Tibial nerve (tissue), 4 donors: ENCODE measurements at places on chromosomes 16 and 17.

DNA sequence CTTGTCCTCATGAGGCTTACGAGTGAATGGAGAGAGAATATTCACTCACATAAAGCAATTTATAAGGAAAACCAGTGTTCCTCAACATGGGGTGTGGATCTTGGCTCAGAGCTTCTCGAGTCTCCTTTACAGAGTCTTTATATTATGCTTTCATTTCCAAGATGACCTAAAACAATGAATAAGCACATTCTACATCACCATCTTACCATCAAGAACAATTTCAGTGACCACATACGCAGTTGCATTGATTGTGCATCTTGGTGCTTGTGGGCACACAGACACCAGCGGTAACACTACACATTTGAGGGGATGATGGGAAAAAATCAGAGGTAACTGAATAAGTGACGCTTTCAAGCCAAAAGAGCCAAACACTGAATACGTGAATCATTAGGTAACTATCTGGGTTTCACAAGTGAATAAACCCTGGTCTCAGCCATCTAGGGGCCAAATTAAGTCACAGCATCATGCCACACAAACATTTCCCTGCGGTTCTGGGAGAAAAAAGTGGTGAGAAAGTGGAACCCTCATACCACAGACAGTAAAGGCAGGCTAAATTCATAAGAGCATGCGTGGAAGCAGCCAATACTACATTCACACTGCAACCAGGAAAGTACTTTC lies 9.4 kb downstream of the CWC25 start:
- DNase-seq = no peak

GRCh38 chr17:36485027-36485426 lies 1.5 kb upstream of the ZNHIT3 start:
- DNase-seq = no peak

DNA sequence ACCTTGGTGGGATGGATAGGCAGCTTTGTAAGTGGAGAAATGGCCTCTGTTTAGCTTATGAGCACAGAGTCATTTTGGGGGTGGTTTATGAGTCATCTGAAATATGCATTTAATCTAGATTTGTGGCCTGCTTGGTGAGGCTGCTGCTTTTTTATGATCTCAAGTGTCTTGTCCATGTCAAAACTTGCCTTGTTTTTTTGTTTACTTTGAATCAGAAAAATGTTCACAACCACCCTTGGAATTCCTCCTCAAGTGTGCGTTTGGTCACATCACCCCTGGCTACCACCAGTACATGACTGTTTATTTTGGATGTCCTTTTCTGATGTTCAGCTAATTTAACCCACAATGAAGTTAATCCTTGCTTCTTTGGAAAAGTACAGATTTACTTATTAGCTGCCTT lies 64.6 kb downstream of the FTO start:
- no peak for DNase-seq

DNA sequence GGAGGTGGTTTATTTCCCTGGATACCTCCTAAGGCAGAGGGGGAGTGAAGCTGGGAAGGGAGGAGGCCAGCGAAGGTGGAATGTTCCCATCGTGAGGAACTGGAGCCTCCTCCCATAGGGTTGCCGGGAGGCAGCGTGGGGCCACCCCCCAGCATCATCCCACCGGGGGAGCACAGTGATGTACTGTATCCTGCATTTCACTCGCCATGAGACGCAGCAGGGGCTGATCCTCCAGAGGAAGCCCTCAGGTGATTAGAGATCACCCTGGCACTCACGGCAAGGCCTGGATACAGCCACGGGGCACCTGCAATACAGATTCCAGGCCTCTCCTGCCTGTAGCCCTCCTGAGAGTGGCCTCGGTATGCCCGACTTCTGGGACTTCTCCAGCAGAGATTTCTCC lies 25.5 kb upstream of the BEAN1 start:
- no peak for DNase-seq

GRCh38 chr16:83206426-83206825 lies 579.7 kb downstream of the CDH13 start:
- DNase-seq = no peak

- DNase-seq = no peak
Observed at GRCh38 chr17:7440113-7440833, 961 bp downstream of the FGF11 start.

- no peak for DNase-seq
Observed at GRCh38 chr17:11332706-11333105, 91.7 kb downstream of the SHISA6 start.

DNA sequence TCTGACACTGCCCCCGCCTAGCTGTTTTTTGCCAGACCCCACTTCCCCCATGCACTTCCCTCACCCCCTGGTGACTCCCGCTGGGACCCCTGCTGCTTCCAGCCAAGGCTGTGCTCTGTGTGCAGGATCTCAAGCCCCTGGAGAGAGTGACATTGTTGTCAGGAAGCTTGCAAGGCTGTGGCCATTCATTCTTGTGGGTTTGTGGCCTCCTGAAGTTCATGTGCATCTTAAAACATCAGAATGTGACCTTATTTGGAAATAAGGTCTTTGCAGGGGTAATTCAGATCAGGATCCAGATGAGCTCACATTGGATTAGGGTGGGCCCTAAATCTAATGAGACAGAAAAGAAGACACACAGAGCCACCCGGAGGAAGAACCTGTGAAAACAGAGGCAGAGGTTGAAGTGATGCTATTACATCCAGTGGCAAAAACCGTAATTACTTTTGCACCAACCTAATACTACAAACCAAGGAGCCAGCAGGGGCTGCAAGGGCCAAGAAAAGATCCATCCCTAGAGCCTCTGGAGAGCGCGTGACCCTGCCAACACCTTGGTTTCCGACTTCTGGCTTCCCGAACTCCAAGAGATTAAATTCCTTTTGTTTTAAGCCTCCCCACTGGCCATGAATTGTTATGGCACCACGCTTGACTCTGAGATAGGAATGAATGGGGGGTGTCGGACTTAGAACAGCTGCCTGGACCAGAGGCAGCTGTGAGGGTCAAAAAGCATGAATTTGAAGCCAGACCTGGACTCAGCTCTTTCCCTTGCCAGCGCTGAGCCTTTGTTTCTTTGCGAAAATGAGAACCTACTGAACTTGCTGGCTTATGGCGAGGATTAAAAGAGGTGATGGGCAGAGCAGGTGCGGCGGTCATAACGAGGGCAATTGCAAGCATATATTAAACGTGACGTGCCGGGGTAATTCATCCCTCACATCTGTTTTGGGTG lies 75.5 kb downstream of the BMERB1 start:
- no peak for DNase-seq

DNA sequence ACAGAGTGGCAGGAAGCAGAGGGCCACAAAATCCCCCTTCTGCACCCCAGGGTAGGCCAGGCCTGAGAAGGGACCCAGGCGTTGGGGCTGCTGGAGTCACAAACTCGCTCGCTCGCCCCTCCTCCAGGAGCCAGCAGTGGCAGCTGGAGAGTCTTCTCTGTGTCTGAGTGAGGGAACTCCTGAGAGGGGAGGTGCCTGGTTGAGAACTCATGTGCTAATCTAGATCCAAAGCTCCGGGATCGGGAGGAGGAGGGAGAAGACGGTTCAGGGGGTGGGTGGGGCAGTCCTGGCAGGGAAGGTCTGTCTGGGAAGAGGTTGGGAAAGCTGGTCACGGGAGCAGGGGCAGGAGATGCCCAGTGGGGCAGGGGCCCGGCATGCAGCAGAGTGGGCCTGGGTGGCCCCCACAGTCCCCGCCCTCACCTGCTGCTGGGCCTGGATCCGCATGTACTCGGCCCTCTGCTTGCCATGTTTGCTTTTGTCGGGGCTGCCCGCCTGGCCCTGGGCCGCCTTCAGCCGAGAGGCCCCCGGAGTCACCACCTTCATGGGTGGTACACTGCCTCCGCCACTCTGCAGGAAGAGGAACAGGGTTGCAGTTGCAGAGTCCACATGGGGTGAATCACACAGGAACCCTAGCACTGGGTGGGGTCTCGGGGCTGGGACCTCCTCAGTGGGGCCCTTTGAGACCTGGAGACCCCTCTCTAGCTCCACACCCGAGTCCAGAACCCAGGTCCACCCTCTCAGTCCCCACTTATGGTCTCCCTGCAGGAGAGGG lies 62.2 kb downstream of the SRCIN1 start:
- no peak for DNase-seq

DNA sequence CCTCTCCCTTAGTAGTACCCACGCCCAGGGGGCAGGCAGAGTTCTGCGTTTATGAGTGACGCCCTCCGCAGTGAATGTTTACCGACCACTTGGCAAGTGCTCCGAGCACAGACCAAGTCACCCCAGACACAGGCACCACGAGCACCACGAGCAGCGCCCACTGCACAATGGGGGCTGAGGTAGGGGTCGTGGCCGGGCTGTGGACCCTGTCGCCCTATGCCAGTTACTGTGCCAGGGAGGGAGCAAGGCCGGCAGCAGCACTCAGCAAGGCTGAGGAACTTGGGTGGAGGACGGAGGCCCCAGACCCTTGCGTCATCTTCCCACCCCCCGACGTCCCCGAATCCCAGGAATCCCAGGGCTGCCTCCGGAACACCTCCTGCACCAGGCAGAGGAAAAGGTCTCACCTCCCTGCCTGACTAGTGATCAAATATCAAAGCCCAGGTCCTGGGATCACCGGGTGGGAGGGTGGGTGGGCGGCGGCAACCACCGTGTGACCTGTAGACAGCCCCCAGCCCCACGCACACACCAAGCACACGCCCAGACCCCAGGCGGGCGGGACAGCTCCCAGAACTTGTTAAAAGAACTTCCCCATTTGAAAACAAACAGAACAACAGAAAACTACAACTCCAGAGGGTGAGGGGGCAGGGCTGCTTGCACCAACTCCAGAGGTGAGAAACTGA lies 5.4 kb downstream of the VASN start:
- no peak for DNase-seq

DNA sequence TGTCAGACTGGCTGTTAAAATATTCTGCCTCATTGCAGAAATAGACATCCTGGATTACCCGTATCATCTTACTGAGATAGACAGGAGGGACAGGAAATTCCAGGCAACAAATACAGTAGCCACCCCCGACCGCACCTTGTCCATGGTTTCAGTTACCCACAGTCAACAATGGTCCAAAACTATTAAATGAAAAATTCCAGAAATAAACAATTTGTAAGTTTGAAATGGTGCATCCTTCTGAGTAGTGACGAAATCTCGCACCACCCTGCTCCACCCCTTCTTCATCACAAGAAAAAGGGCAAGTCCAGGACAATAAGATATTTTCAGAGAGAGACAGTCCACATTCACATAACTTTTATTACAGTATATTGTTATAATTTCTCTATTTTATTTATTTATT lies 23.6 kb upstream of the PRSS54 start:
- no peak for DNase-seq

DNA sequence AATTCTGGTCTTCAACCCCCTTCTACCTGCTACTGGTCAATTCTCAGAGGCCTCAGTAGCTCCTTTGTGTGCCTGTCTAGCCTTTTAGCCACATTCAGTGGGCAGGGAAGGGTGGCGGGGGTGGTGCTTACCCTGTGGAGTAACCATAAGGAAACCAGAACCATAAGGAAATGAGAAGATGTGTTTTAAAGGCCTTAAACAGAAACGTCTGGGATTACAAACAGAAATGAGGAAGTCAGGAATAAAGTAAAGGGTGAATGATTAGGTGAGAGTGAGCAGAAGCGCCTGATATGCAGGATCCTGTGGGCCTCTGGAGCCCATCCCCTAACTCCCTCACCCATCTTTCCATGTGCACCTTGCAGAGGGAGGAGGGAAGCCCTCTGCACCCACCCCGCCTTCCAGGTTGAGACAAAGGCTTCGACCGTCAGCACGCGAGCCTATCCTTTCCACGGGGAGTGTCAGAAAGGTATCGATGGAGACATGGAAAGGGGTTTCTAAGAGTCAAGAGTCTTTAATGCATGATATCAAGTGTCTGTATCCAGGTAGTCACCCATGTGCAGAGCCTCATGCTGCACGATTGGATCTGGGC lies 20.4 kb downstream of the KIAA0513 start:
- DNase-seq = no peak

- no peak for DNase-seq
Observed at GRCh38 chr16:23029733-23030420, 119.4 kb downstream of the USP31 start.

DNA sequence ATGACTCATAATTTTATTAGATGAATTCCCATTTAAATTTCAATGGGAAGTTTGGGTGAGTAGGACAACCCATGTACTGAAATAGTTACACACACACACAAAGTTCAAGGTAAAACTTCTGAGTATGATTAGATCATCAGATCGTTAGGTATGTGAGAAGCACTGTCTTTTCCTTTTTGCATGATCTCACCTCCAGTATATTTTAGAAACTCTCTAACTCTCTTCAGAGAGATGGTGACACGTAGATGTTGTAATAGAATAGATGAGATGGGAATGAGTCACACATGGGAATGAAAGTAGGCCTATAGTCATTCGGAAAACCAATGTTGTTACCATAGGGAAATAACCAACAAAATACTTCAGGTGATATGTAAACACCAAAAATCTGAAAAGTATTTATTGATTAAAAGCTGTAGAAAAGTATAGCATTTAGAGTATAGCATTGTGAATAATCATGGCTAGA lies 22.2 kb downstream of the KRT23 start:
- DNase-seq = no peak

DNA sequence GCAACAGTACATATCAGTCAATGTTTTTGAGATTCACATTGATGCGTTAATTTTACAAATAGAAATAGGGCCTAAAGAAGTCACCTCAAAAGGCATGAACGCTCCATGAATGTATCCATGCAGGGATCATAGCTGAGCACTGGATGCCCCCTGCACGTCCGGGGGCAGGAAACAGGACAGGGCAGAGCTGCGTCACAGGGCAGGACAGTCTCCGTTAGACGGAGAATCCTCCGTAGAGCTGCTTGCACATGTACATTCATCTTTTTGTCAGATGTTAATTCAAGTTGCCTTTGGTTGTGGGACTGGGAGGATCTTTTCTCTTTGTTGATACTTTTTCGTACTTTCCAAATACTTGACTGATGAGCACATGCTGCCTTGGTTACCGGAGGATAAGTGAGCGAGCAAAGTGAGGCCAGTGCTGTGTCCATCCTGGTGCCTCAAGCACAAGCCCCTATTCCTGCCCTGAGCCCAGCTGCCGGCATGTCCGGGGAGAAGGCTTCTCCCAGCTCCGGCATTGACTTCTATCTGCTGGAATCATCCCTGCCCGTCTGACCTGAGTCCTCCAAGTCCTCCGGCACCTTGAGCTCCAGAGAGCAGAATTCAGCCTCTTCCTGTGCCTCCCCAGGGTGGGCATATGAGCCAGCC lies 15.0 kb downstream of the GAA start:
- no peak for DNase-seq

DNA sequence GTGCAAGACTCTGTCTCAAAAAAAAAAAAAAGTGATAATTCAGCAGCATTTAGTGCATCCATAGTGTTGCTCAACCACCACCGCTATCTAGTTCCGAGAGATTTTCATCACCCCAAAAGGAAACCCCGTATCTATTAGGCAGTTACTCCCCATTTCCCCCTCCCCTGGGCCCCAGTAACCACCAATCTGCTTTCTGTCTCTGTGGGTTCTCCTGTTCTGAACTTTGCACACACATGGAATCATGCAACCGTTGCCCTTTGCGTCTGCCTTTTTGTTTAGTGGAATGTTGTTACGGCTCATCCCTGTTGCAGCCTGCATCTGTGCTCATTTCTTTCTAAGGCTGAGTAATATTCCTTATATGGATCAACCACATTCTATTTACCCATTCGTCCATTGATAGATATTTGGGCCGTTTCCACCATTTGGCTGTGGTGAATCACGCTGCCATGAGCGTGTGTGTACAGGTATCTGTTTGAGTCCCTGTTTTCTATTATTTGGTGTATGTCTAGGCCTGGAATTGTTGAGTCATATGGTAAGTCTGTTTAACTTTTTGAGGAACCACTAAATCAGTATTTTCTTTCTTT lies 8.7 kb upstream of the SYNGR2 start:
- DNase-seq = no peak

- no peak for DNase-seq
Observed at GRCh38 chr17:73551759-73552158, 92.5 kb downstream of the SDK2 start.
